Stimulated activated CD4-positive, alpha-beta T cell treated with anti-CD3 and anti-CD28 coated beads, Interleukin-15, amount 100 ng/mL, for 24 hours (primary cell): ENCODE measurements at places on chromosomes 1 and 21.

DNA sequence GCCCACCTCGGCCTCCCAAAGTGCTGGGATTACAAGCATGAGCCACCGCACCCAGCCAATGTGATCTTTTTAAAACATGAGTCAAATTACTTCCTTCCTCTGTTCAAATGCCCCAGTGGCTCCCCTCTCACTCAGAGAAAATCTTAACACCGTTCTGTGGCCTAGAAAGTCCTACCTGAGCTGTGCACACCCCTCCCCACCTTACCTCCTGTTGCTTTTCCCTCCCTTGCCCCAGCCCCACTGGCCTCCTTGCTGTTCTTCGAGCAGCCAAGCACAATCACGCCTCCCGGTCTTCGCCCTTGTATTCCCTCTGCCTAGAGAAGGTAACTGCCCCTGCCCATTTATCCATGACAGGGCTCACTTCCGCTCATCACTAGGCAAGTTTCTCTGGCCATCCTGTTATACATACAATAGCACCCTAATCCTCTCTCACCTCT, 62.6 kb upstream of the RPL11 start:
- no peak for DNase-seq

DNA sequence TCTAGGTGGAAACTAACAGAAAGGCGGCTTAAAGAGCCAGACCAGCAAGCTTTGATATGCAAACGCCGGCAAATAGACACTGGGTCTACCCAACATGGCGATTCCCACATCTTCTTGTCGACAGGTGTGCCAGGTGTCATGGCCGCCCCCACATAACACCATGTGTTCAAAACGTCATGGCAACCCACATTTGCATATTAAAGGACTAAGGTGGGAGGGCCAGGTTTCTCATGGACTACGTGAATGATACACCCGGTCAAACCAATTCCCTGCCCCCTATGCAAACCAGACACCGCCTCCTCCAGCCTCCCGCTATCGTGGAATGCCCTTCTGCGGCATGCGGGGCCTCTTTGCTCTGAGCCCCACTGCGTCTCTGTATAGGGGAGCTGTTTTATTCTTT, 41.3 kb downstream of the ICOSLG start:
- no peak for DNase-seq

- DNase-seq: no peak
These were observed 256.8 kb downstream of the DISC1 start for GRCh38 chr1:231883382-231883781.

GRCh38 chr21:41706263-41706639, 60.6 kb downstream of the RIPK4 start:
- no peak for DNase-seq

DNA sequence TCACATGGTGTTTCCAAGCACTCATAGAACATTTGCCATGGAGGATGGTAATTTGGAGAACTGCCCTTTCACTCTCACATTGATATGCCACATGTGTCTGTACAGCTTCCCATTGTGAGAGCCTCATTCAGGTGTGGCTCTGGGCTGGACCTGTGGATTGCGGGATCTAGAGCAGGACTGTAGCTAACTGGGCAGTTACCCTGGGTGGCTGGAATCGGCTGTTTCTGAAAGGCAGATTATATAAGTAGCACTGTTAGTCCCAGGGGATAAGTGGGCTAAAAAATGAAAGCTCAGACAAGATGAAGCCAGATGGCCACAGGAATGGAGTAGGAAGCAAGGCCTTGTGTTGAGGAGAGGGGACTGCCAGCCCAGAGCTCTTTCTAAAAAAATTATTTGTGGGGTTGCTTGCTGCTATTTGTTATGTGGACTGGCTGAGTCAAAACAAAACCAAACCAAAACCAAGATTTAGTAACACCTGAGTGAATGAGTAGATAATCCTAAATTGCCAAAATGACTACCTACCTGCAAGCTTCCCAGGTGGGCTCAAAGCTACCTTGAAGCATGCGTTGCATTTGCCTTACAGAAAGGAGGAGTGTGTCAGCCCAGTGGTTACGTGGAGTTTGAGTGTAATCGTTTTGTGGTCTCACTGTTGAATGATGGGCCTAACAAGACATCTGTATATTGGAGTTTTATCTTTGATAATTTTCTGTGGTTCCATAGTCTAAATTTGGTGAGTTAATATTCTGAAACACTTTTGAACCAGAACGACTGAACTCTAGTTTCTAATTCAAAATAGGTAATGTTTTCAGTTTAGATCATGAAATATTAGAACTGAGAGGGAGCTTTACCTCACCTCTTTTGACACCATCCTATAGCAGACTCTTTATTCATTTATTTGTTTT, 58.0 kb downstream of the SDCCAG8 start:
- DNase-seq: no peak

DNA sequence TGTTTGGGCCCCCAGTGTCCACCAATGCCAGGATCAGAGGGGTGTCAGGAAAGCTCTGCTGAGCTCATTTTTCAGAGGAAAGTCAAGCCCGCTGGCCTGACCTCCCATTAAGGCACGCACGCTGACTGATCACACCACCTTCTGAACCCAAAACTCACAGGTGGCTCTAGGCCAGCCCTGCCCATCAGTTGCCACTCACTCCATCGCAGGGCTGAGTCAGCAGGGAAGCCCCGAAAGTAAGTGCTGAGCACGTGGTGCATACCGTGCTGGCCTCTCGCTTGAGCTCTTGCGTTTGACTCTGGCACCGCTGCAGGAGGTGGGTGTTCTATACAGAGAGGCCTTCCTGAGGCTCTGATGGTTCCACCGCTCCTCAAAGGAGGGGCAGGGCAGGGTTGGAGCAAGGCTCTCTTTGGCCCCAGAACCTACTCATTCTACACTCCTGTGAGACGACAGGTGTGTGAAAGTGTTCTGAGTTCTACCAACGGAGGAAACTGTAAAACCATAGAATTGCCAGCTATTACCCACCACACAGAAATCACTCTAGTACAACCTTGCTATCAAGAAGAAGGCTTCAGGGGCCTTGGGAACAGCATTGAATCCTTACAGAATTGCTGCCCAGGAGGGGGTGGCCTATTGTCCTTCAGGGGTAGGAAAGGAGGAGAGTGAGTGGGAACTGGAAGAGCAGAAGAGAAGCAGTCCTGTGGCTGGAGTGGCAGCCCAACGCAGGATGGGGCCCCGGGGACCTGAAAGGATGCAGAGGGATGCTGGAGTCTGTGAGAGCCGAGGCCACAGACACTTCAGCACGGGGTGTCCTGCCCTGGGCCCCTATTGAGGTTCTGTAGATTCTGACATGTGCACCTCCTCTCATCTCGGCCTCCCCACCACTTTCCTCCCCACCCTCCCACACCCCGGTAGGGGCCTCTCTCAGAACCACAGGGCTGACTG, 214.7 kb upstream of the EDN2 start:
- peak; percentile 28 for DNase-seq

GRCh38 chr1:94858276-94858675, 38.1 kb downstream of the SLC44A3 start:
- no peak for DNase-seq

GRCh38 chr1:2241820-2242219, 13.7 kb downstream of the SKI start:
- DNase-seq: no peak

- DNase-seq: no peak
These were observed 6.5 kb upstream of the PDXK start for GRCh38 chr21:43712268-43712942.

DNA sequence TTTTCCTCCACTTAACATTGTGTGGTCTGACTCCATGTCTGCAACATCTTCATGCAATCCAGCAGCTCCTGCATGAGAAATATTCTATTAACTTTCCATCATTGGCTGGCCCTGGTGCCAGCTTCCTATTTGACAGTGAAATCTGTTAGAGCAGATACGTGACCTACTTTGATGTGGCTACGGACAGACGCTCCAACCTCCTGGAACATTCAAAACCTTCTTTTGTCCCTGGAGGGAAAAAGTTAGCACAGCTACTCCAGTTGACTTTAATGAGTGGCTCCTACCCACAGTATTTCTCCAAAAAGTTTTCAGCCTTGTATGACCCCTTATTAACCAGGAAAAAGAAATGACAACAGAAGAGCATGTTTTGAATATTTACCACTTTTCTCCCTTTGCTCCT, 22.0 kb downstream of the PRAMEF20 start:
- no peak for DNase-seq

DNA sequence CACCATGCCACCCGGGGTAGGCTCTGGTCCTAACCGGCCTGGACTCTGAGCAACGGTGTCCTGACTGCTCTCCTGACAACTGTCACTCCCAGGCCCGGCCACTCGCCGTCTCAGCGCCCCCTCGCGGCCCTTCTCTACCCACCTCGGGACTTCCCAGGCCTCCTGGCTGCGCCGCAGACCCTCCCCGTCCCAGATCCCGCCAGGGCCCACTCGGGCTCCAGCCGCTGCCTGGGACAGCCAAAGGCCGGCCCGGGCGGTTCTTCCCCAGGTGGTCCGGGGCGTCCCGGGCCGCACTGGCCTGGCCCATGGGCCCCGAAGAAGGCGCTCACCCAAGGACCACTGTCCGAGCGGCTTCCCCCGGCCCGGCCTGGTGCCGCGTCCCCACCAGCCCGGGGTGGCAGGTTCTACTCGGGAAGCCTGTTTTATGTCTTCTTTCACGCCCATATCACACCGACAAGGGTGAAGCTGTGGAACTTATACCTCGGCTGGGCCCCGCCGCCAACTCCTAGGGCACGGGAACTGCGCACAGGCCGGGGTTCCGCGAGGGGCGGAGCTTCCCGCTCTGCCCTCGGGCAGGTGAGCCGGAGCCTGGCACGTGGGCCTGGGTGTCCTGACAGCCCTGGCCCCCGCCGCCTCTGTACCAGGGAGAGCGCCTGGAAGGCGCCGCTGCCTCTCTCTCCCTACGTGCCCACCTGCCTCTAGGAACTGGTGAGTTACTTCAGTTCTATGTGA, 138.3 kb downstream of the TTLL7 start:
- peak; percentile 85 for DNase-seq

- DNase-seq: no peak
These were observed 708.4 kb upstream of the ADAMTS5 start for GRCh38 chr21:27675306-27675705.

GRCh38 chr1:17958704-17959103, 148.9 kb upstream of the IGSF21 start:
- no peak for DNase-seq

DNA sequence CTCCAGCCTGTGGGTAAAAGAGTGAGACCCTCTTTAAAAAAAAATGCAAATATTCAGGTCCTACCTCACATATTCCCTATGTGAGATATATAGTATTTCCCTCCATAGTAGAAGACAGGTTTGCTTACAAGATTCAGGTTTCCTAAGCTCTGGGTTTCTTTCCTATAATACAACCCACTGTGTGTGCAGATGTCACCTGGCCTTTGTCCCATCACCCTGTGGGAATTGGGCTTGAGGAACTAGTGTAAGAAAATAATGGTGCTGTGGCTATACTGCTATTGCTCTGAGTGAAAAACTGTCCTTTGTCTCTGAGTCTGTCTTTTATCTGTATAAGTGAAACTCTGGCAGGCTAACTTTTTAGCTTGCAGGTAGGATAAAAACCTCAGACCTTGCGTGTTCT, 13.0 kb downstream of the C1orf146 start:
- DNase-seq: no peak

DNA sequence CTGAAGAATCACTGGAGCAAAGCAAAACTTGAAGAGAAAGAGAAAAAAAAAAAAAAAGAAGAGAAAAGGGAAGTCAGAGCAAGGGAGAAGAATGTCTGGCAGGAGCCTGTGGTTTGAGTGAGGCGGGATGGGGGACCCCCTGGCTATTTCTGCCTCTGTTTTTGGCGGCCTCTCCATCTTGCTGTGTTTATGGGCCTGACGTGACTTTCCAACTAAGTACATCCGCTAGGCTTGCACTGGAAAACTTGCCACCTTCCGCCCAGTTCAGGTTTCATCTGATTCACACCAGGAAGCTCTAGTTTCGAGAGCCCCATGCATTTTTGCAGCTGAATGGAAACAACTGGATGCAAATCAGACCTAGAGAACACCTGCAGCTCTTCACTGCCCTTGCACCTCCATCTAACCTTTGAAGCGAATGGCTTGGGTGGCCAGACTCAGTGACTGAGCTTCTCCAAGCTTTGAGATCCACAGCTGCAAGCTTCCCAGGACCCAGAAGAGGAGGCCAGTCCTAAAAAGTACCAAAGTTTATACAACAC, 28.0 kb downstream of the TBX15 start:
- no peak for DNase-seq

- no peak for DNase-seq
These were observed 61.3 kb downstream of the ASTN1 start for GRCh38 chr1:177103005-177103852.

- DNase-seq: peak; percentile 45
These were observed 36.7 kb upstream of the WASF2 start for GRCh38 chr1:27526569-27527222.
